CD8-positive, alpha-beta T cell (primary cell): ENCODE measurements at places on chromosomes 1 and 21. TPM values are rescaled to one million over a fixed set of nuclear protein-coding genes. Genes with fewer than 3 reads are reported as not detected.

SLAMF9 gene
- not detected for total RNA-seq

ASH1L gene
- 54.6 TPM for total RNA-seq

PIK3R3 gene
- 0.94 TPM for total RNA-seq

RRAGC gene
- total RNA-seq, result 13.6 TPM

PRPF38A gene
- total RNA-seq, result 52.2 TPM

KPRP gene
- total RNA-seq, result not detected

S100A5 gene
- total RNA-seq, result not detected

DIO1 gene
- total RNA-seq, result not detected

COL8A2 gene
- 0.08 TPM for total RNA-seq

PRR9 gene
- not detected for total RNA-seq
